ENCODE measurements at places on chromosomes 5 and 9.

- no peak for DNase-seq
Measured at GRCh38 chr5:158117467-158118160, 258.7 kb upstream of the CLINT1 start.

- no peak for DNase-seq
Measured at GRCh38 chr5:169668732-169669131, 31.7 kb downstream of the DOCK2 start.

- DNase-seq, result no peak
Measured at GRCh38 chr5:179326122-179326927, 18.9 kb downstream of the ADAMTS2 start.

- no peak for DNase-seq
Measured at GRCh38 chr9:96854651-96855273, 448 bp upstream of the ZNF782 start.

DNA sequence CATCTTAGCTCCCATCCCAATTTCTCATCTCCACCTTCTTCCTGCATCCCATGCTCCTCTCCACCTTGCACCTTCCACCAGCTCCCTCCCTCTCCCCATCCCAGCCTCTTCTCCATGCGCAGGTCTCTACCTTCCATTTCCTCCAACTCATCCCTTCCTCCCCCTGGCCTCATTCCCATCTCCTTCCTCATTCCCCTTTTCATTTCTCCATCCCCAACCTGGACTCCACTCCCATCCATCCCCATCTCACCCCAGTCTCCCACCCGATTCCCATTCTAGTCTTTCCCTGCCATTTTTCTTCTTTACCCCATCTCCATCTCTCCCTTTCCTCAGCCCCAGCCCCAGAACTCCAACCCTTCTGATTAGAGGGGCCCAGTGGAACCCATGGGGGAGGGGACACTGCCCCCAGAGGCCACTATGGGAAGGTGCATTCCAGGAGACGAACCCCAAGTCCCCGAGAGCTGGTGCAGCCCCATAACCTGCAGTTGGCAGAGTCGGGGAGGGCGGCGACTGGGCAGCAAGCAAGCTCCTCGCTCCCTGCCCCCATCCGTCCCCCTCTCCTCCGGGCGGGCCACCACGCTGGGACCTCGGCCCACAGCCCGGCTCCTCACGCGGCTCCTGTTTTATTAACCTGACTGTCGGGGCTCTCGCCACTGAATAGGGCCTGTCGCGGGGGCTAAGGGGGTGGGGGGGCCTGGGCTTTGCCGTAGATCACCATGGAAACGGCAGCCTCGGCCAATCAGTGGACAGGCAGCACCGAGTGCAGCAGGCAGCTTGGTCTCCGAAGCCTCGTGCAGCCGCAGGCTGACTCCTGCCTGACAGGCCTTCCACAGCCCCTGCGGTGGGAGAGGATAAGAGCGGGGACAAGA is 66.7 kb downstream of the PCDH1 start:
- DNase-seq, result peak; percentile 75

- DNase-seq, result no peak
Measured at GRCh38 chr9:135230386-135230765, 142.9 kb downstream of the OLFM1 start.

GRCh38 chr5:145787001-145787400 is 48.1 kb downstream of the PRELID2 start:
- no peak for DNase-seq

DNA sequence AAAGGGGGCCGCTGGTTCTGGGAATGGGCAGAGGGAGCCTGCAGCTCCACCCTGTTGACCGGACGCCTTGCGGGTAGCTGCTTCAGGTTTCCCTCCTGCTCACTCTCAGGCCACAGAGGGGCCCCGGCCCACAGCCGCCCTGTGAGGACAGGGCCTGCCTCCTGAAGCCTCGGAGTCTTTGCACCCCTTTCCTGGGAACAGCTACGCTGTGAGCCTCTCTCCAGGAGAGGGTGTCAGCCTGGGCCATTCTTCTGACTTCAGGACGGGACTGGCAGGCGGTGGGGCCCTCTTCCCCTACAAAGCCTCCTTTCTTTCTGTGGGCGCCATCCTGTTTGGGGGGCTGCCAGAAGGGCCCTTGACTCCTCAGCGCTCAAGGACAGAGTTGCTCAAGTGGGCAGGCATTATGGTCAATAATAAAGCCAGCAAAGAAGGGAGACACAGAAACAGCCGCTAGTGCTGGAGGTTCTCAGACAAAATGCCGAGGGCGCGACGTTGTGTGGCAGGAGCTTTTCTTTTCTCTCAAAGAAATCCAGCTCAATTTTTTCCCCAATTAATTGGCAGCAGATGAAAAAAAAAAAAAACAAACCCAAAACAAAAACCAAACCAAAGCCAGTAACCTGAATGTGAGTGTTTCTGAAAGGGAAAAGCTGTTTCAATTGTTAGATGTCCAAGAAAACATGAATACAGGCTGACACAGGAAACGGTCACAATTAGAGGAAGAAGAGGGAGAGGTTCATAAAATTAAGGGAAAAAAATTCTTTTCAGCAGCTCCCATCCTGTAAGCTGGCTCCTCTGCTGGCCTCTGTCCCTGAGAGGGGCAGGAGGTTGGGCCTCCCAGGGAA is 12.8 kb upstream of the SLC25A51 start:
- no peak for DNase-seq

DNA sequence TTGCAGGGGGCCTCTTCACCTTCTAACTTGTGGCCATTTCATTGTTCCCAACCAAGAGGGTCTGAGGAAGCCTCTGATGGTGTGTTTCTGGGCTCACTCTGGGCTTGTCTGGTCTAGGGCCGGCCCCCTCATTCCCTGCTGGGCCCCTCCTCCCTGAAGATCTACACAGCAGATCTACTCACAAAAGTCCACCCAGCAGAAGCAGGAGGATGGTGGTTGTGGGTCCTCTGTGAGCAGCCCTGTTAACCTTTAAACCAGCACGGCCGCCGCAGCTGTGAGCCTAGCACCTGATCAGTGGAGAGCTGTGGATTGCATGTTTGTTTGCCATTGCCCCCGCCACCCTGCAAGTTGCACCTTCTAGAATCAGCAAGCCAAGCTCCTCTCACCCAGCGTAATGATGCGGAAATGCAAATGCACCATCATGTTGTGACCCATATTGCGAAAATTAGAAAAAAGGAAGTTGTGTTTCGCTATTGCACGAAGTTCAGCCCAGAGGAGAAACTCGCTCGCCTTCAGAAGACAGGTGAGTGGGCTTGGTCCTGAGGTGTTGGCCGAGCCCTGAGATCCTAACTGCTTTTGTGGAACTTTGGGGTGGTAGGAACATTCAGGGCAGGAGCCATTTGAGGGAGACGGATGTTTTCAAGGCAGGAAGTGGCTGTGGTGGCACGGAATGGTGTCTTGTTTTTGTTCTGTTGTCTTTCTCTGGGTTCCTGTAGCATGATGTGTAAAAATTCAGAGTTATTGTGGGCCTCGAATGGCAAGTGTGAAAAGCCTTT is 16.7 kb downstream of the FGD3 start:
- DNase-seq, result no peak

All from NCI-H1417 (cell line).